ENCODE measurements at places on chromosomes 3 and 15.

- DNase-seq, result no peak
Observed at GRCh38 chr15:68299436-68299835, 21.9 kb downstream of the FEM1B start.

- no peak for DNase-seq
Observed at GRCh38 chr3:151499168-151499567, 38.3 kb upstream of the IGSF10 start.

DNA sequence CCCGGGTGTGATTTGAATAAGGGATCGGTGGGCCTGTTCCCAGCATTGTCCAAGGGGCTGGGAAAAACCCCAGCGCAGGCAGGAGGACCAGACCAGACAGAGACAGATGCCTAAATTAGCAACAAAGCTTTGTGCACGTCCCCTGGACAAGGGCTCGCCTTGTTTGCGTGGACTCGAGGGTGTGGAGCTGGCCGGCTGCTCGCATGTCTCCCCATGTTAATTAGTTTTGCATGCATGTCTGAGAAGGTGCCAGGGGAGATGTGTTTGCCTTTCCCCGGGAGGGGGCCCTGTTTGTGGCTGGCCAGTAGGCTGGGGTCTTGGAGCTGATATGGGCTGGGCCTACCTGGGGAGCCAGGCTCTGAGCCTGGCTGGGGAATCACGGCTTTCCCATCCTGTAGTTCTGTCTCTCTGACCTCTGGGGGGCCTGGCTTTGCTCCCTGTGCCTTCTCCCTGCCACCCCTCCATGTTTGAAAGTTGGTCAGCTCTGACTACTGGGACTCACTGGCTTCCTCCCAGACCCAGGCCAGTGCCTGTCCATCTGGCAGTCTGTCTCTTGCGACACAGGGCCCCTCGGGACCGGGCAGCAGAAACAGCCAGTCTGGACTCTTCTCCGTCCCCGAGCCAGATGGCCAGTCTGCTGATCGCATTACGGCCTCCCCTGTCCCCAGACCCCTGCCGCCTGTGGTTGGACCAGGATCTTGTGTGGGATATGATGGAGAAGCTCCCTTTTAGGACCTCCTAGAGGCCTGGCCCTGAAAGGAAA lies 55.4 kb upstream of the POLG start:
- no peak for DNase-seq

DNA sequence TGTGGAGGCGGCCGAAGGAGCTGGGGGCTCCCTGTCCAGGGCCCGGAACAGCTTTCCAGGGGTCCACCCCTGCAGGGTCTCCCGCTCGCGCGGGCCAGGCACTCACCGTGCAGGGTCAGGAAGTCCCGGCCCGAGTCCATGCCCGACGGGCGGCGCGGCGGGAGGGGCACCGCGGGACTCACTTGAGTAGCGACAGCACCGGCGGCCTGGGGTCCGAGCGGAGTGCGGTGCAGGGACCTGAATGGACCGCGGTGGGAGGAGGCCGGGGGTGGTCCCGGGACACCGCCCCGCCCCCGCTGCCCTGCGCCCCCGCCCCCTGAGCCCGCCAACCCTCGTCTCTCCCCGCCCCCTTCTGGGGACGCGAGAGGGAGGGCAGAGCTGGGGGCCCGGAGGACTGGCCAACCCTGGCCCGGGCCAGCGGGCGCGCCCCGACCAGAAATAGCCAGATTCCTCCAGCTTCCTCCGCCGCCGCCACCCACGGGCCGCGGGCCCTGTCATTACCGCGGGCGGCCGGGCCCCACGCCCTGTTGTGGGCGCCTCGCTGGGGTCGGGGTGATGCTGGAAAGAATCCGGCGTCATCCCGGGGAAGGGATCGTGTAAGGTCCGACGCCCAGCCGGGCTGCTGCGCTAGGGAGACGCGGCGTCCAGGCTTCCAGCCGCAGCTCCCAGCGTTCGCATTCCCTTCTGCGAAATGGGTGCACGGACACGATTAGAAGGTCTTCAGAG lies at the start of gene PLCD1:
Gene PLCD1, minus strand, starts transcription at position 243 of the 726 bp plus-strand sequence. Its CDS starts 103 bp downstream, at position 140.
- no peak for DNase-seq

GRCh38 chr3:194536871-194537637 lies 50.3 kb upstream of the ATP13A3 start:
- no peak for DNase-seq

GRCh38 chr3:46845860-46846623 lies 17.2 kb downstream of the MYL3 start:
- peak; percentile 22 for DNase-seq

Data from NCI-H1694 treated with DMSO at 0.1 percent for 48 hours (cell line).